ENCODE measurements at places on chromosomes 12 and 14.

DNA sequence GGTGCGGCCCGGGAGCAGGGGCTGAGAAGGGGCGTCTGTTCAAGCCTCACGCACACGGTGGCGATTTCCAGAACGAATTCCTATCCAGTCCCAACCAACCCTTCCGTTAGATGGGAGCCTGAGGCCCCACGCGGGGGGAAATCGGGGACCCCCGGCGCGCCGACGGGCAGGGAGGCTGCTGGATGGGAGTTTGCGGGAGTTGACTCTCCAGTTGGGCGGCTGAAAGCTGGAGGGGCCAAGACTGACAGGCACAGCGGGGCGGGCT lies 9.8 kb downstream of the EXOC3L4 start:
- DNase-seq = no peak

DNA sequence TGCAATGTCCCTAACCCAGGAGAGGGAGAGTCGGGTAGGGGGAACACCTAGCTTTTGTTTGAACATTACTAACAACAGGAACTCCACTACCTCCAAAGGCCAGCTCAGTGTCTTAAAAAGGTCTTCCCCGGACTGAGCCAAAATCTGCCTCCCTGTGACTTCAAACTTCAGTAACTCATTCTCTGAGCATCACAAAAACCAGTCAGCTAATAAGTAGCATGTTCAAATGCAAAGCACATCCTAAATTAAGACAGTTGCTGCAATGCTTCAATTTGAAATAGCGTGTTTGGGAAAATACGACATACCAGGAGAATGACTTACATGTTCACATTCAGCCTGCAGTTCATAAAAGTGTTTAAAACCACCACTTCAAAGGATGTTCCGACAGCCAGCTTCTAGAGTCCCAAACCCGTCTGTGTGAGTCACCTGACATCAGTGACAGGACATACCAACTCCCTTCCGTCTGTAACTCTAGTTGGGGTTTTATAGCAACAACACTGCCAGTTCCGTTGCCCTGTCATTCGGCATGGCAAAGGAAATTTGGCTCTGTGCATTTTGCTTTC lies 13.0 kb downstream of the ZFP36L1 start:
- DNase-seq = peak; percentile 87

GRCh38 chr12:91205811-91206210 lies 23.2 kb upstream of the DCN start:
- DNase-seq = no peak

- peak; percentile 63 for DNase-seq
Observed at GRCh38 chr12:47773062-47773857, at the start of gene SLC48A1. Gene SLC48A1 (plus strand): TSS chr12:47773238. CDS start chr12:47773305, 67 bp downstream.

- peak; percentile 10 for DNase-seq
Observed at GRCh38 chr14:64147126-64147790, 146.9 kb downstream of the ESR2 start.

DNA sequence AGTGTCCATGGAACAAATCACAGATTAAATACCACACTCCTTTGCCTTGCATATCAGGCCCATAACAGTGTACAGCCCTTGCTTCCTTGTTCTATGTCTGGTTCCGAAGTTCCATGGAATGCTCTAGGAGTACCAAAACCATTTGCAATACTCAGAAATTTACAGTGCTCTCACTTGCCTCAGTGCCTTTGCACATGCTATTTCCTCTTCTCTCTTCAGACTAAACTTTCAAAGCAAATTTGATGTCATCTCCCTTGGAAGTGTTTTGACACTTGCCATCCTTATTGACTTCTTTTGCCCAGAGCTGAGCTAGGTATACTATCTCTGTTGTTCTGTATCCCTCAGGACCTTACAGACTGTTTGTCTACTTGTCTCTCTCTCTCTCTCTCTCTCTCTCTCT lies 6.1 kb downstream of the ANO4 start:
- no peak for DNase-seq

DNA sequence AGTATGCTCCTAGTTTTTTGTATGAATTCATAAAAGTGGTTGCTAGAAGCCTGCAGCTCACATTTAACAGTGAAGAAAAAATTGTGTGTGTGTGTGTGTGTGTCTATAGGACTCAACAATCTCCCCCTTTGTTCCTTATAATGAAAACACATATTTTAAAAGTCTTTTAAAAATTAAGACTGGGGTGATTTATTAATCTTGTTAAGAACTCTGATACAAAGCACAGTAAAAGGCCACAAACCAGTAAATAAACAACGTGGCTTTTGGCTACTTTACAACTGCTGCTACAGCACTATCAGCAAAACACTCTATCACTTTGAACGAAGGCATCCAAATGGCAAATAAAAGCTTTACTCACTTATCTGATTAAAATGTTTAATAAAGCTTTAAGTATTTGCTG lies 594 bp upstream of the VCPKMT start:
- DNase-seq = no peak

DNA sequence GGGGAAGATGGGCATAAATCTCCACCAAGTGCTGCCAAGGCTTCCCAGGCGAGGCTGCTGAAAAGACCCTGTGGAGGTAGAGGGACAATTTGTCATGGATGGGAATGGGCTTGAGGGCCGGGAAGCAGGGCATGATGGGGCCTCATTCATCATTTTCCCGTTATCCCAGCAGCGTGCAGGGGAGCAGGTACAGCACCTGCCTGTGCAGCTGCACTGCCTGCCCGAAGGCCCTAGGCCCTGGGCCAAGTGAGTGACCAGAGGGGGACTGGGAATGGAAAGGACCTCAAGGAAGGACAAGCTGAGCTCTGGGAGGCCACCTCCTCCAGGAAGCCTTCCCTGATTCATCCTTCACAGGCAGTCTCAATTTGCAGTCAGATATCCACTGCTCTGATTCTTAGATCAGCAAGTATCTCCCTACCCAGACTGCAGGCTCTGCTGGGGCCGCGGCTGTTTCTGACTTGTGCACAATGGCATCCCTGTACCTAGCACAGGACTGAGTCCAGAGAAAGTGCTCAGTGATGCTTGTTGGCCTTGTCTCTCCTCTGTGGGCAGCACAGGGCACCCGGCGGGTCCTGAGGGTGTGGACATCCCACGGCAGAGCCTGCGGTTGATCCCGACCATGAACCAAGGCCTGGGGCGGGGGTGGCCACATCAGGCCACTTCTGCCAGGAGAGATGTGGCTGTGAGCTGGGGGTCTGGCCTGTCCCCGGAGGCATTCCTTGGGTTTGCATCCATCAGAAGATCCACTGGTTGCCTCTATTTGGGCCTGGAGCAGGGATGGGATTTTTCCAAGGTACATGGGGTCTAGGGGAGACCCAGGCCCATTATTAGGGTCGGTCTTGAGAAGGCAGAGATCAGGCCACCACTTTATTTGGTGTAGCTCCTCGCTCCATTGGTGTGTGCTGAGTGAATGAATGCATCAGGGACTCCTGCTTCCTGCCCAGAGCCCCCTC lies 167.3 kb upstream of the RTL1 start:
- no peak for DNase-seq

DNA sequence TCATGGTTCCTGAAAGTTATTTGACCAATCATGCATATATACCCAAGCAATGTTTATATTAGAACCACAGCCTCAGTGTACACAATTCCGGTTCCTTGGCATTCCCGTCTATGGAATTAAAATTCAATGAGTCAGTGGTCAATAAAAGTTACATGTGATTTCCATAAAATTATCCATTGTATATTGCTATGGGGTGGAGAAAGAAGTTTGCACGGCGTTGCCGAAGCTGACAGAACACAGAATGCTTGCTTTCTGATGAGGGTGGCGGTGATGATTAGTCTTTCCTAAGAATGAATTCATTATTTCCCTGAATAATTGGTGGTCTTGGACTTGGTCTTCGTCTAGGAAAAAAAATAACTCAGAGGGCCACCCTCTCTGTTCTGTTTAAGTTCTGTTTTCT lies 214.1 kb downstream of the ANO2 start:
- peak; percentile 30 for DNase-seq

- DNase-seq = no peak
Observed at GRCh38 chr12:2260441-2260840, 207.7 kb downstream of the CACNA1C start.
